NCI-H1092 (cell line): ENCODE measurements at places on chromosomes 16 and 17.

- DNase-seq, result no peak
These were observed 350.6 kb upstream of the MAF start for GRCh38 chr16:79950932-79951719.

- no peak for DNase-seq
These were observed 68.8 kb downstream of the ABCA8 start for GRCh38 chr17:68886401-68886800.

GRCh38 chr17:63185420-63185819, 219.4 kb downstream of the TANC2 start:
- DNase-seq, result no peak

GRCh38 chr17:62653826-62654761, 26.6 kb downstream of the MRC2 start:
- no peak for DNase-seq

DNA sequence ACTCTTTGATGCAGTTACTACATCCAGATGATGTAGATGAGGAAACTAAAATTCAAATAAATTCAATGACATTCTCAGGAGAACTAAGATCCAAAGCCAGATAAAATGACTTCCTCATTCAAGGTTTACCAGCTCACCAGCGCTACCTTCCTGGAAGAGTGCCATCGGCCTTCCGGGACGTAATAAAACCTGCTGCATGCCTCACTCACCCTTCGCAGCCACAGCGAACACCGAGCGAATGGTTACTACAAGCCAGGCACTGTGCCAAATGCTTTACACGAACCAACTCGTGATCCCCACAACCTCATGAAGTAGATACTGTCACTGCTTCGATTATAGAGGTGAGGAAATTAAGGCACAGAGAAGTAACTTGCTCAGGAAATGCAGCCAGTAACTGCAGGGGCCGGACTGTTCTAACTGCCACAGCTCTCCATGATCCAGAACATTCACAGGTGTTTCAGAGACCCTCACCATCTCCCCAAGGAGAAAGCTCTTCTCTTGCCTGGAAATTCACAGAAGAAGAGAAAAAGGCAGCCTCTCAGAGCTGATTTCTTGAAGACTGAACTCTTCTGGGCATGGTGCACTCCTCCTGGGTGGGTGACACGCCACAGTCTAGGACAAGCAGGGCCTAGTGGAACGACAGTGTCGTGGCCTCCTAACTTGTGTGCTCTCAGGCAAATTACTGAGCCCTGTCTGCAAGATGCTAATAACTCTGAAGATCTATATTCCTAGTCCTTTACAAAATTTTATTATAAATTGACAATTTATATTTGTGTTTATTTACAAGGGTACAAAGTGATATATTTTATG, 46.8 kb downstream of the HIC1 start:
- DNase-seq, result peak; percentile 50

DNA sequence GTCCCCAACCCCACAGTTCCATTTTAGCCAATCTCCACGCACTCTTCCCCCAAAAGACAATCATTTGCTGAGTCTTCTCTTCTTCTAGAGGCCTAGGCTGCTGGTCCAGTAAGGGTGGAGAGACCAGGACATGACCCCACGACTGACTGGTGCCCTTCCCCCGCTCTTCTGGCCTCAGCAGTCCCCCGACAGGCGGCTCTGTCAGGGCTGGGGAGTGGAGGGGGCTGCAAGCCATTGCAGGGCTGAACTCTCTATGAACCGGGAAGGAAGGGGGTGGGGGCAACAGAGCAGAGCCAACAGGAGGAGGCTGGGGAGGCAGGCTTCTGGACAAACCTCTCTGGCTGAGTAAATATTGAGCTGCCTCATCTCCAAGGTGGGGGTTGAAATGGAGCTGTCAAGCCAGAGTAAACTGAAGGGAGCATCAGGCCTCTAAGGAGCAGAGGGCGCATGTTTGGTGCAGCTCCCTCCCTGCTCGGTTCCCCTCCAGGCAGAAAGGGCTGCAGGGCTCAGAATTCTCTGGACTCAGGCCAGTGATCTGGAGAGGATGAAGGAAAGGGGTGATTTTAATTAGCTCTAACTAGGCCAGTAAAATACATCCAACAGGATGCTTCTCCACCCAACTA, 8.7 kb downstream of the HOXB1 start:
- peak; percentile 83 for DNase-seq

DNA sequence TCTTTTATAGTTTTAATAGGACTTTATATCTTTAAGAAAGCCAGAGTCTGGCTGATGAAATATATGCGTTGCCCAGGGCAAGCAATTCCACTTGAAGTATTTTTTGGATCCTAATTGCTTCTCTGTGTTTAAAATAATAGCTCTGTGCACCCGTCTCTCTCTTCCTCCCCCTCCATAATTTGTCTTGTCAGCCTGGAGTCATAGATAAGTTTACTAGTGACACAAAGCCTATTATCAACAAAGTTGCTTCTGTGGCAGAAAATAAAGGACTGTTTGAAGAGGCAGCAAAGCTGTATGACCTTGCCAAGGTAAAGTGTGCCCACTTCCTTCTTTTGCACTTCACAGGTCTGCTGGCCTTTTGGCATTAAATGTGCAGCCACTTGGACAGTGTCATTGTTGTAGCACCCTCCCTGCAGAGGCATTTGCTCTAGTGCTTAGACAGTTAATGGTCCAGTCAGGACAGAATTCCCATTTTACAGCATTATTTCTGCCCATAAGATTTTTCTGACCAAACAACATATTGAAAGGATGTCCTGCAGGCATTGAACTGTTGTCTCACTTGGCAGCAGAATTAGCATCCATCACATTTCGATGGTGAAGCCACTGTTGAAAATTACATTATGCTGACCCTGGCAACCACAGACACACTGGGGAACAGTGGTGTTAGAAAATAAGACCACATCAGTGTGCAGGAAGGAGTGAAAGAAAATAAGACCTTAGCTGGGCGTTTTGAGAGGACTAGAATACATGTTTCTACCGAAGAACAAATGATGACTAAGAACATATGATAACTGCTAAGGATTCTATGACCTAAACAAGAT, 28.4 kb upstream of the SLC12A3 start:
- no peak for DNase-seq

GRCh38 chr17:75516619-75517296, 430 bp downstream of the TSEN54 start:
- DNase-seq, result no peak

DNA sequence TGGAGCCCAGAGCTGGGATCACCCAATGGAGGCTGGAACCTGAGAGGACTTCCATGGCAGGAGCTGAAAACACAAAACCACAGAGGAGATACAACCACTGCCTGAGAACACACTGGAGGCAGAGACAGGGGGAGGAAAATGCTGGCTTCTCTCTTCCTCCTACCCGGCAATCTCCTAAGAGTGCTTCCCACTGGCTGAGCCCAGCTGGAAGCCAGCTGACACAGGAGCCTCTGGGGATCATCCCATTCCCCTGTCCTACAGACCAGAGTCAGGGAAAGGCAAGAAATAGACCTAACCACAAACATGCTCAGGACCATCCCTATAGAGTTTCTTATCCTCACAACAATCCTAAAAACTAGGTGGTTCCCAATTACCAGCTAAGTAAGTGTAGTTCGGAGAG, 112.4 kb upstream of the CDH5 start:
- no peak for DNase-seq

- no peak for DNase-seq
These were observed 33.3 kb downstream of the WFDC1 start for GRCh38 chr16:84327926-84328505.

- DNase-seq, result no peak
These were observed 2.7 kb upstream of the ALDH3A1 start for GRCh38 chr17:19750835-19751234.

GRCh38 chr16:70433458-70434103, 5.3 kb downstream of the ST3GAL2 start:
- DNase-seq, result no peak

- DNase-seq, result no peak
These were observed 24.4 kb downstream of the UBE2O start for GRCh38 chr17:76428511-76428910.

DNA sequence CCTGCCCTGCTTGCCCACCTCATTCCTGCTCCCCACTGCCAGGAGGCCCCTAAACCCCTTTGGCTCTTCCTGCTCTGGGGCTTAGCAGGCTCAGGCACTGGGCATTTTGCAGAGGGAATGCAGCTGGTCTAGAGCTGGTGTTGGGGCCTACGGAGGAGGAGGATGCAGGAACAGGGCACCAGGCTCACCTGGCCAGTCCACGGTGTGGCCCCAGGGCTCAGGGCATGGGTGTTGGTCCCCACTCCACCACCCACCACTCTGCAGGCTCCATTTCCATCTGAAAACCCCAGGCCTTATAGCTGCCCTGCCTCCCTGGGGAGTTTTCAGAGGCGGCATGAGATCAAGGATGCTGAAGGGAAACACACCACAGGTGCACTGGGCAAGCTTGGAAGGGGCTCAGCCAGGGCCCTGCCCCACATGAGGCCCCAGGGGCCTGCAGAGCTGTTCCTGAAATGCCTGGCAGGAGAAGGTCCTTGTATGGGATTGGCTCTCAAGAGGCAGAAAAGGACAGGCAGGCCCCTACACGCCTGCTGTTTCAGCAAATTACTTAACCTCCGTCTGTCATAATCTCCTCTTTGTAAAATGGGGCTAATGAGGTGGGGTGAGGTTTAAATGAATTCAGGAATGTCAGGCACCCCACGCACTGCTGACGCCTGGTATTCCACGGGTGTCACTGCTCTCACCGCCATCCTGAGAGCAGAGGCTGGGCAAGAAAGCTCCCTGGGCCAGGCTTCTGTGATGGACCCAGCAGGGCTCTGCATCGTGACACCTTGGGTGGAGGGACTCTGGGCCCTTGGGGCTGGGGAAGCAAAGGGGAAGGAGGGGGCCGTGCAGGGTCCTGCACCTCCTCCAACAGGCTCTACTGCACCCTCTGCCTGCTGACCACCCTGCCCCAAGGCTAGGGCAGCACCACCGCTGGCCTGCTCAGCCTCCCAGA, 9.3 kb downstream of the SLC47A2 start:
- no peak for DNase-seq

DNA sequence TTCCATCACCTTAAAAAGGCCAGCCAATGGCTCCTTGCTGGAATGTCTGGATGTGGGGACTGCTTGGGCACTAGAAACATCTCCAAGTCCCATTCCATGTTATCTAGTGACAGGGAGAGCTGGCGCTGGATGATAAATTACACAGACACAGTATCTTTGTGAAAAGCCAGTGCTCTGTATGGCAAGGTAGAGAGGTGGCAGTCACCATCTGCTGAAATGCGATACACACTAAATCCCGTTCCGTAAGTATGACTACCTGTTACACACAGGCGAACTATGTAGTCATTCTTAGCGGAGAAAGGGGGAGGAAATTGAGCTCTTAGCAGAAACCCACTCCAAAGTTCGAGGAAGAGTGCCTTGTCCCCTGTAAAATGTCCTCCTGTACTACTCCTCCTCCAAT, 81.0 kb upstream of the MYOCD start:
- no peak for DNase-seq

DNA sequence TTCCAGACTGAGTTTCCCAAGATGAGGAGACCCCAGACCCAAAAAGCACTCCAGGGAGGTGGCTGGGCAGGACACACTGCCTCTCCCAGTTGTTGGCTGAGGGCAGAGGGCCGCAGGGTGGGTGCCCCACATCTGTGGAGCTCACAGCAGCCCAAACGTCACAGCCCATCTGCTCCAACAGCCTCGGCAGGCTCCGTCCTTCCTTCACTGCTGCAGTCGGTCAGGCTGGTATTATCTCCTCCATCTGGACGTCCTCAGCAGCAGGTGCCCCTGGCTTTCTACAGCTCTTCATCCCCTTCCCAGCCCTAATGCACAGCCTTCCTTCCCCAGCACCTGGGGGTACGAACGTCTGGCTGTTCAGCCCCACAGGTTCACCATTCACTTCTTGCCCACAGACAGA, 55.2 kb downstream of the PRMT7 start:
- no peak for DNase-seq

DNA sequence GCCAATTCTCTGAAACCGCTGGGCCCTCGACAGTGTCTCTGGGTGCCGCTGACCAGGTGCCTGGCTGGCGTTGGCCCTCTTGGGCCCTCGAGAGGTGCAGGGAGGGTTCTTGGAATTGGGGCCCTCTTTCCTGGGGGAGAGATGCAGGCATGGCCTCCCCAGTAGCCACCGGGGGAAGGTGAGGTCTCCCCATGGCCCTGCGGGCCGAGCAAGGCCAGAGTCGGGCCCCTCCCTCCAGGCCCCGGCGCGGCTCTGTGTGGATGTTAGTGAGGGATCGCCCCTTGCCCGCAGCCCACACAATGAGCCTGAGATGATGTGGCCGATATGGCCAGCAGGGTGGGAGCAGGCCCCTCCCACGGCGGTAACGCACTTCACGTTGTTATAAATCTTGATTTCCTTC, 23.1 kb upstream of the C1QTNF8 start:
- DNase-seq, result no peak

DNA sequence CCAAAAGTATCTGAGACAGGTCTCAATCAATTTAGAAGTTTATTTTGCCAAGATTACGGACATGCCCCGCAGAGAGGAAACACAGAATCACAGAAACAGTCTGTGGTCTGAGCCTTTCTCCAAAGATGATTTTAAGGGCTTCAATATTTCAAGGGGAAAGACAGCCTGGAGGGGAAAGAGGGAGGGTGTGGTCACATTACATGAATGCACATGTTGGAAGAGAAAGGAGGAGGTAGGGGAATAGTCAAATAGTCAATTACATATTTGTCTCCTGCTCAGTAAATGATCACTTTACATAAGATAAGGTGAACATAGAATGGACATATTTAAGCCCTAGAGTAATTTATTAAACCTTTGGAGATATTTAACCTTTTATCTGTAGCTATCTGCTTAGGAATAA, 12.3 kb downstream of the UNC45B start:
- DNase-seq, result no peak

- no peak for DNase-seq
These were observed 99.2 kb downstream of the ZNF778 start for GRCh38 chr16:89316701-89317100.

- DNase-seq, result no peak
These were observed 1.6 kb downstream of the TBC1D10B start for GRCh38 chr16:30368792-30369090.

GRCh38 chr16:28482026-28482425, 9.8 kb downstream of the CLN3 start:
- DNase-seq, result no peak

DNA sequence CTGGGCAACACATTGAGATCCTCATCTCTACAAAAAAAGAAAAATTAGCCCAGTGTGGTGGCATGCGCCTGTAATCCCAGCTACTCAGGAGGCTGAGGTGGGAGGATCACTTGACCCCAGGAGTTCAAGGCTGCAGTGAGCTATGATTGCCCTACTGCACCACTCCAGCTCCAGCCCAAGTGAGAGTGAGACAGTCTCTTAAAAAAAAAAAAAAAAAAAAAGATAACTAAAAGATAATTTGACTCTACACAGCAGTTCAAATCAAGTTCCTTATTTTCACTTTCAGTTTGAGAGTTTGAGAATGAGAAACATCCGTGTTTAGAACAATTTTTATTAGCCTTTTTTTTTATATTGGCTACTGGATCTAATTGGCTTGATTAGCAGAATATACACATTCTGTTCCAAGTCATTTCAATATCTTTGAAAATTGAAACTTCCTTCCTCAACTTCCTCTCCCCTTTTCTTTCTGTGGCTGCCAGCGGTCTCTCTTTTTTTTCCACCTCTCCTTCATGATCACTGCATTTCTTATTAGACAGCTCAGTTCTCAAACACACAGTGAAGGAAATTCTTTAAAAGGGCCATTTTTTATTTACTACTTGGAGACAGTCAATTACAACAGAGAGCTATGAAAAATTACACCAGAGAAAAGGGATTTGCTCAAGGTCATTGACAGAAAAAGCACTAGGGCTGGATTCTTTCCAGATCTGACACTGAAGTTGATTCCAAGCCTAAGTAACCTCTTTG, 4.5 kb upstream of the ACSF2 start:
- DNase-seq, result no peak
